ENCODE measurements at places on chromosomes 2 and 18.

DNA sequence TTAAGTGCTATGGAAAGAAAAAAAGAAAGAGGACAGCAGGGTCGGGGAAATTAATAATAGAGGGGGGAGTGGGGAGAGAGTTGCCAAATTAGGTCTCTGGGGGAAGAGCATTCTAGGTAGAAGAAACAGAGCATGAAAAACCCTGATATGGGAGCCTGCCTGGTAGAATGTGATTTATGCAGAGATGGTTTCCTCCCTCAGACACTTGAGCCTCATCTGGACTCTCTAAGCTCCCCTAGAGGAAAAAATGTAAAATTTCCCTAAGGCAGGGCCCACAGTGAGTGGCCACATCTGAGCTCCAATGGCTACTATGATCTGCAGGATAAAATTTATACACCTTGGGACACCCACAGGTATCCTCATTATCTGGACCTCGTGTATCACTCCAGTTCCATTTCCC lies 20.6 kb upstream of the EPAS1 start:
- DNase-seq = no peak

DNA sequence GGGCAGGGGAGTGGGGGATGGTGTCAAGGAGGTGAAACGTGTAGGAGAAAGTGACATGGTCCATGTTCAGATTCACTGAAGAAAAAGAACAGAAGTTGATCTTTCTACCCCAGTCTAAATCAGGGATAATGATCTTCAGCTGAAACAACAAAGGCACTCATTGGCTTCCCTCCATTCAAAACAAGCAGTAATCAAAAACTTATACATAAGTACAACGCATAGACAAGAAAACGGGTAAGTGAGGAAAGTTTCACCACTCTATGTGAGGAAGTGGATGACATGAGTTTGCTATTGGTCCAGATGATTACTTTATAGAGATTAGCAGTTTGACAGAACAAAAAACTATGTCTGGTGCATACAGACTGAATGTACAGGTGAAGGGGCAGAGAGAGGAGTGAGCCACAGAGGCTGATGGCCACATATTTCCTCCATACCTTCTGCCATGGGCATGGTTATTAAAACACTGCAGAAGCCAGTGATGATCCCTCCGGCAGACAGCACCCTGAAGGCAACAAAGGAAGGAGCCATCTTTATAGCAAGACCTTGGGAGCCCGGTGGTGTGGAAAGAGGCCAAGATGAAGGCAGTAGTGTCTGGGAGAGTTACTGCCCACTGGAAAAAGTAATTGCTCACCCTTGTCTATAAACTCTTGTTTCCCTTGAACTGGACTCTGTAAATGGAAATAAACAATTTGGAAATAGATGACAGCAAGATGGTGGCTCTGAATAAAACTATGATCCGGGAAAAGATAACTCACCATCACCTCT lies 57.7 kb downstream of the SLC25A12 start:
- no peak for DNase-seq

DNA sequence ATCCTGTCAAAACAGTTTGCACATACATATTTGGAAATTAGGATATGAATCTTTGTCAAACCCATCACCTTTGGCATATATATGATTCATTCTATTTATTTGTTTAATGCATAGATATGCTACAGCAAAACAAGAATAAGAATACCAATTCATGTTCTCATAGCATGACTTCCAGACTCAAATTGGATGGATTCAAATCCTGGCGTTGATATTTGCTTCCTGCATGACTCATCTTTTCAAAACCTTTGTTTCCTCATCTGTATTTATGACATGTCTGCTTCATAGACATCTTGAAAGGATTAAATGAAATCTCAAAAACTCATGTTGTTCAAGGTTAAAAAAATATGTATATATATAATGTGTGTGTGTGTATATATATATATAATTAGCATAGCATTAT lies 261.3 kb downstream of the MBD5 start:
- no peak for DNase-seq

GRCh38 chr2:225270861-225271260 lies 128.6 kb upstream of the NYAP2 start:
- no peak for DNase-seq

DNA sequence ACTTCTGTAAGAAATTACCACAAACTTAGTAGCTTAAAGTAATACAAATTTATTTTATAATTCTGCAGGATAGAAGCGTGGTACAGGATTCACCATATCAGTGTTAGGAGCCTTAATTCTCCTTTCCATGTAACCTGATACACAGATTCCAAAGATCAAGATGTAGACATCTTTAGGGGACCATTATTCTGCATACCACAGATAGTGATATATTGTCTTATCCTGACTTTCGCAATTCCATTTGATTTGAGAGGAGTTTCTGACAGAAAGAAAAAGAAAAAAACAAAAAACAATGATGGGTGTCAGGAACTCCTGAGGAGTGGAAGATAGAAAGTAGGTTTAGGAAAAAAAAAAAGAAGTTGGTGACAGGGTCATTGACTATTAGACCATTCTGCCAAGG lies 24.1 kb downstream of the KLHL23 start:
- DNase-seq = no peak

GRCh38 chr18:58682429-58683069 lies 11.3 kb downstream of the MALT1 start:
- DNase-seq = no peak

GRCh38 chr2:235663875-235664274 lies 170.0 kb downstream of the AGAP1 start:
- no peak for DNase-seq

DNA sequence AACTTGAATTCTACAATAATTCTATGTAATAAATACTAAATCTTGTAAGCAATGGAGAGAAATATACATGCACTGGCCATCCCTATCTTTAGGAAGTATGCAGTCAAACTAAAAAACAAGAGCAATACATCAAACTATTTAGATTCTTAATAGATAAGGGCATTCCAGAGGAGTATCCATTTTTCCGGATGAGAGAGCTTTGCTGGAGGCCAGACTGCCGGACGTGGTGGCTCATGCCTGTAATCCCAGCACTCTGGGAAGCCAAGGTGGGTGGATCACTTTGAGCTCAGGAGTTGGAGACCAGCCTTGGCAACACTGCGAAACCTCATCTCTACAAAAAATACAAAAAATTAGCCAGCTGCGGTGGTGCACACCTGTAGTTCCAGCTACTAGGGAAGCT lies 60.8 kb downstream of the KIF5C start:
- no peak for DNase-seq

- no peak for DNase-seq
These were observed 1071.3 kb upstream of the ZEB2 start for GRCh38 chr2:145591109-145591809.

DNA sequence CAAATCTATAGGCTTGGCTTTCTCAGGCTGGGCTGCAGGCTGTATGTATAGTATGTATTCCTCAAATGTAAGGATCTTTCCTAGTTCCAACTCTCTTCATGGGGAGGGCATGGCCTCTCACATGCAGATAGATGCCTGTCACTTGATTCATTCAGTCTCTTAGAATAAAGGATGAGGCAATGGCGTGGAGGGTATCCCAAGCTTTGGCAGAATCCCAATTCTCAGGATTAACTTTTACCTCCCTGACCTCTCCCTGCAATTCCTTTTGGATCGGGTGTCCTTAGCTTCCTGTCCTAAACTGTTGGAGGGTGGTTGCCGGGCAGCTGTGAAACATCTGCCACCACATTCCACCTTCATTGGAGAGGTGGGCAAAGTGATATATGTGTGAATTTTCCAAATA lies 80.3 kb downstream of the INSIG2 start:
- no peak for DNase-seq

DNA sequence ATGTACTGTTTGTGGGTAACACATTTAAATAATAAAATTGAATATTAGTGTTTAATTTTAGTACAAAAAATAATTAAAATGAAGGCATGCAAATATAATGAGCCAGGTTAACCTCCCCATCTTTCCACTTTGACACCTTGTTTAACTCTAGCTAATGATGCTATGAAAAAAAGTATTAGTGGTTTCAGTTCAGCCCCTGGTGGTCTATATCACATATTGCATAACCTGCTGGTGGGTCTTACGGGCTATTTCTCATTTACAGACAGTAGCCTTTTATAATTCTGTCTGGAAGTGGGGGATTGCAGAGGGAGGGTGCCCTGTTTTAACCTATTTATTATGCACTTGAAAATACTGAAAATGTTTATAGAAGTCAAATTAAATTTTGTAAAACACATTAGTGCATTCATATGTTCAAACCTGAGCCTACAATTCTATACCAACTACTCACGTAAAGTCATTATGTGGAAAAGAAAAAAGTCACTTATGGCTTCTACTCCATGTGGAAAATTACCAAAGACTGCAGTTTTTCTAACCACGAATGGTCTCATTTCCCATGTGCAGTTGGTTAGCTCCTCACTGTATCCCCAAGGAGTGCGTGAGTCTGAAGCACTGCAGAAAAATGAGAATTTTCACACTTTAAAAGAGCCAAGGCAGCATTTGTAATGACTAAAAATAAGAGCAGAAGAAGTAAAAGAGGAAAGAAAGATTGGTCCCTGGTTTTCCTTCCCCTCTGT lies 381.0 kb downstream of the MTX2 start:
- no peak for DNase-seq

- no peak for DNase-seq
These were observed 11.5 kb downstream of the DNMT3A start for GRCh38 chr2:25330273-25330672.

GRCh38 chr2:68690851-68691250 lies 43.8 kb upstream of the ARHGAP25 start:
- no peak for DNase-seq

GRCh38 chr2:174573621-174574081 lies 24.0 kb downstream of the WIPF1 start:
- no peak for DNase-seq

- no peak for DNase-seq
These were observed 50.0 kb upstream of the ZFP36L2 start for GRCh38 chr2:43276266-43276941.

GRCh38 chr18:9803698-9804516 lies 81.9 kb upstream of the TXNDC2 start:
- no peak for DNase-seq

DNA sequence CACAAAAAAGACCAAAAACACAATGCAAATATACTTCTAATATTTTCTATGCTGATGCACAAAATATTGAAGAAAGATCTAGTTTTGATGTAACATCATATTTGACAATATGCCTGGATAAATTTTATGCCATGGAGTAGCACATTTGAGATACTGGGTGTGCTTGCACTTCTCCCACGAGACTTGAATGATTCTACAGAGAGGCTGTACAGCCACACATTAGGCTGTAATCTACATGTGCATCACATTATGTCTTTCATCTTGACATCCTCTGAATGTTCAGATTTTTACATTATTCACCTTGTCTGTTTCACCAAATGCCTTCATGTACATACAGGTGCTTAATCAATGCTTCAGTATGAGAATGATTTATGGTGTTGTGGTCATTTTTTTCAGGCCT lies 756.4 kb upstream of the CDH7 start:
- DNase-seq = no peak

- DNase-seq = peak; percentile 66
These were observed 69.5 kb downstream of the EVA1A start for GRCh38 chr2:75491129-75491753.

DNA sequence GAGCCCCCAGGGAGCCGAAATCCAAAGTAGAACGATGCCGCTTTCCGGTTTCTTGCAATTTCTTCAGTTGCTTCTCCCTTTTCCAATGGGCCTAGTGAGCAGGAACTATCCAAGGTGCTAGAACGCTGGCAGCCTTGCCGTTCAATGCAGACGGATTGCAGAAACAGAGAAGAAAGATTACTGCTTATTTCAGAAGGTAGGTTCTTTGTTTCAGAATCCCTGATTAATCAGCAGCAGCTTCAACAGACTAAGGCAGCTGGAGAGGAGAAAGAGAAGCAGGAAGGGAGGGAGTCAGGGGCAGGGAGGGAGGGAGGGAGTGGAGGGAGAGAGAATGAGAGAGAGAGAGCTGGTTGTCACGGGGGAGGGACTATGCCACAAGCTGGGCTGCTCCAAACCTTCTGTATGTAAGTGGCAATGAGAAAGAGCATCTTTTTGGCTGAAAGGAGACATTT lies 576 bp downstream of the NYAP2 start:
- peak; percentile 3 for DNase-seq

DNA sequence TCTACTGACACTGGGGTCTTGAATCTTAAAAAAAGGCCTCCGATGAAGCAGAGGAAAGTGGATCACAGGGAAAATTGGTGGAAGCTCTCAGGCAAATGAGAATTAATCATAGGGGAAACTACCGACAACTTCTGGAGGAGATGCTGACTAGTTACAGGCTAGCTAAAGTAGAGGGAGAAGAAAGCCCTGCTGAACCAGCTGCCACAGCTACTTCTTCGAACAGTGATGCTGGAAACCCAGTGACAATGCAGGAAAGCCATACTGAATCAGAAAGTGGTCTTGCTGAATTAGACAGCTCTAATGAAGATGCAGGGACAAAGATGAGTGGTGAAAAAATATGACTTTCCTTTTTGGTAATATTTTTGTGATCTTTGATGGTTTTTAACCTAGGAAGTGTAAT lies 44.9 kb upstream of the SLC3A1 start:
- DNase-seq = no peak

- no peak for DNase-seq
These were observed 356.7 kb downstream of the HRH4 start for GRCh38 chr18:24817150-24817549.

GRCh38 chr2:10378189-10378588 lies 69.9 kb downstream of the ODC1 start:
- no peak for DNase-seq

DNA sequence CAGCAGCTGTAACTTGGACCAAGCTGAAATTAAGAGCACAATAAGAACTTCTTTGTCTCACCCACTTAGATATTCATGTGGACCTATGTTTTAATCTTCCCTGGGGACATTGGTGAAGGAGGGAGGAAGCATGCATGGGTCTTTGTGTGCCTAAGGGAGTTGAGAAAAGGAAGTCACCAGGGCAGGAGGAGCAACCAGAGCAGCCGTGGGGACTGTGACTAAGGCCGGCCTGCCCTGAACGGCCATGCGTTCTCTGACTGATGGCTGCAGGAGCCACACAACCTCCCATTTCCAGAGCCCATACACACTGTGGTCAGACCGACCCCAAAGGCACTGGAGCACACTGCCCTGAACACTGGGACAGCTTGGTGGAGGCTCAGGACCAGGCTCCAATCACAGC lies 43.7 kb upstream of the SLC35G4 start:
- DNase-seq = no peak

- DNase-seq = no peak
These were observed 420 bp downstream of the PIGN start for GRCh38 chr18:62186499-62186773.

Measured in AG09309 (cell line).